ENCODE measurements at places on chromosomes 6 and 20.
A peak's percentile ranks its signal among the peaks of the same experiment; 100 is the strongest.

- DNase-seq, result no peak
Observed at GRCh38 chr20:59137532-59137931, 26.1 kb upstream of the ZNF831 start.

- DNase-seq, result no peak
Observed at GRCh38 chr6:163565140-163565539, 150.6 kb downstream of the QKI start.

- DNase-seq, result no peak
Observed at GRCh38 chr6:19845266-19846041, 8.3 kb downstream of the ID4 start.

DNA sequence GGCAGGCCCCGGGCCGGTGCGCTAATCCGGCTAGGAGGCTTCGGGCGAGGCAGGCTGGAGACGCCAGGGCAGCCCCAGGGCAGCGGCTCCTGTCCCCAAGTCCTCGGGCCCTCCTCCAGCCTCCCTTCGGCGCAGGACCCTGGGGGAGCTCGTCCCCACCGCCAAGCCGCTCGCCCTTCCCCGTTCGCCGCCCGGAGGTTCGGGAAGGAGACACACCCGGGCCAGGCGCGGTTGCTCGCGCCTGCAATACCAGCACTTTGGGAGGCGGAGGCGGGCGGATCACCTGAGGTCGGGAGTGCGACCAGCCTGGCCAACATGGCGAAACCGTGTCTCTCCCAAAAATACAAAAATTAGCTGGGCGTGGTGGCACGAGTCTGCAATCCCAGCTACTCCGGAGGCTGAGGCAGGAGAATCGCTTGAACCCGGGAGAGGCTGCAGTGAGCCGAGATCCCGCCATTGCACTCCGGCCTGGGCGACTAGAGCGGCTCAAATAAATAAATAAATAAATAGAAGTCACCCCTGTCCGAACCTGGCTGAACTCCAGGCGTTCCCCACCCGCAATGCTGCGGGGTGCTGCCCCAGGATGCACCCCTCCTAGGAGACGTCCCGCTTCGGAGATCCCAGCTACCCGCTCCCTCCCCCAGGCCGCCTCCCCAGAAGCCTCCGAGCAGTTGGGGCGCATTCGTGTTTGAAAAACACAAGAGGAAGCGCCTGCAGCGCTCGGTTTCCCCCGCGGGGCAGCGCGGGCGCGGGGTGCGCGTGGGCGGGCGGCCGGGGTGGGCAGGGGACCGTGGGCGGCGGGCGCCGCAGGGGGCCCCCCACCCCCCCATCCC lies 27.5 kb downstream of the SERPINB9 start:
- no peak for DNase-seq

- DNase-seq, result no peak
Observed at GRCh38 chr6:44036699-44037101, 90.6 kb downstream of the MRPL14 start.

GRCh38 chr6:81228912-81229555 lies 523.4 kb downstream of the TENT5A start:
- DNase-seq, result peak; percentile 71

GRCh38 chr6:167735084-167735950 lies 91.4 kb upstream of the AFDN start:
- no peak for DNase-seq

DNA sequence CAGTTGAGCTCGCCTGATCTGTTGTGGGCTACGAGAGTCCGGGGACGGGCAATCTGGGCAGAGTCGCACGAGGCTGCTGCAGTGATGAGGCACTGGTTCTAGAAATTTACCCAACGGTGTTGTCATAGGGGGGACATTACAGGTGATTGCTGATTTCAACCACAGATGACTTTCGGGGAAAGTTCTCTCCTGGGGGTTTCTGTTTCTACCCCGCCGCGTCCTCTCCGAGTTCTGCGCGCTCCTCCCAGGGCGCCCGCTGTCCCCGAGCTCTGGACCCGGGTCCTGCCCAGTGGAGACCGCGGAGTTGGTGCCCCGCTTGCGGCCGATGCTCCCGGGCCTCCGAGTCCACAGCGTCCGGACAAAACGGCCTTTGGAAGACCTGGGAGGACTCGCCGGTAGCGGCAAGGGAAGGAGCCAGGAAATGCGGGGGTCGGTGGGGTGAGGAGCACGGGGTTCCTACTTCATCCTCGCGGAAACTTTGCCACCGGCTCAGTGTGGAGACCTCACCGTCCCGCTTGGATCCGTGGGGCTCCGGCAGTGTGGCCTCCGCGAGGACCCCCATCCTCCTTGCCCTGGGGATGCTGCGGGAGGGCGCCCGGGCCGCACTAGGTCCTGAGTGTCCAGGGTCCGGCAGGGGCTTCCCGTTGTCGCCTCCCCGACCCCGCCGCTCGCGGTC lies 12.3 kb upstream of the RAET1L start:
- DNase-seq, result no peak

DNA sequence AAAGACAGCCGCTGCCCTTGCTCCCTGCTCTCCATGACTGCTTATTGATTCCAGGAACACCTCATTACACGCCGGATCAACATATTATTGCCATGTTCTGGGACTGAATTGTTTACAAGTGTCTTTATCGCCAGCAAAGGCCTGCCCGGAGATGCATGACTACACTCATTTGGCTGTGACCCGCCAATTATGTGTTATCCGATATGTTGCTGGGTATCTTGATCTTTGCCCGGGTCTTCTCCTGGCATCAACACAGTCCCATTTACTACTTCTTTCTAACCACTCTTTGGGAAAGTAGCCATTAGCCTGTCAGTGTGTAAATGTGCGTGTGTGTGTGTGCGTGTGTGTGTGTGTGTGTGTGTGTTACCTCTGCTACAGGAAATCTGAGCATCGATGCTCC lies 15.4 kb downstream of the LINC00237 start:
- DNase-seq, result no peak

All from forelimb muscle (tissue), 1 donor.